ENCODE measurements at places on chromosomes 7 and 10.
A peak's percentile ranks its signal among the peaks of the same experiment; 100 is the strongest.

GRCh38 chr10:125692601-125693523 lies 9.9 kb upstream of the TEX36 start:
- DNase-seq, result no peak

DNA sequence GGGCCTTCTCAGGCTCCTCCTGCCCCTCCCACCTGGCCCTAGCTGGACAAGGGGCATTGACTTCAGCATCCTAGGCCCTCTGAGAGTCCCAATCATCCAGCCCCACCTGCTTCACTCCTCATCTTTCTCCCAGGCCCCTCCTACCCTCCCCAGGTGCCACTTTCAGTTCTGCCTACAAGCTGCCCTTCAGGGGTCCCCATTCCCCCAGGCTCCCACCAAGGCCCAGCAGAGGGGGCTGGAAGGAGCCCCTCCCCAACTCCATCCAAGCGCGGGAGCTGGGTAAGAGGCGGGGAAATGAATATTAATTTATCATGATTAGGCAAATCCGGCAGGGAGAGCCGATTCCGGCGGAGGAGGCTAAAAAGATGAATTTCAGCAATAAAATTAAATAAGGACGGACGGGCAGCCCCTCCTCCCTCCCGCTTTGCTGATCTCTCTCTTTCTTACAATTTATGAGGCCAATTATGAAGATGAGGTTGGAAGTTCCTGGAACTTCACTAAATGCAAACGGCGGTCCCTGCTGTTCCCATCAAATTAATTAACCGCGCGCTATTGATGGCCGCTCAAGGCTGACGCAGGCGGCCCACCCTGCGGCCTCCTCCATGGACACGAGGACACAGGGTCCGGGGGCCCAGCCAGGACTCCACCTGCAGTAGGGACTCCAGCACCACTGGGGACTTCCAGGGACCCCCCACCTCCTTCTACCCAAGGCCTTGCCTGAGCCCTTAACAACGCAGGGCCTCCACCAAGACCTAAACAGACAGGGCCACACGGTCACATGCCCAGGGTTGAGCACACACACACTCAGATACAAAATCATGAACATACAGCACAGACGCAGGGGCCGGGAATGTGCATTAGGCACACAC lies 13.9 kb downstream of the POLL start:
- DNase-seq, result no peak

- no peak for DNase-seq
Observed at GRCh38 chr7:115647712-115648111, 382.9 kb downstream of the TFEC start.

DNA sequence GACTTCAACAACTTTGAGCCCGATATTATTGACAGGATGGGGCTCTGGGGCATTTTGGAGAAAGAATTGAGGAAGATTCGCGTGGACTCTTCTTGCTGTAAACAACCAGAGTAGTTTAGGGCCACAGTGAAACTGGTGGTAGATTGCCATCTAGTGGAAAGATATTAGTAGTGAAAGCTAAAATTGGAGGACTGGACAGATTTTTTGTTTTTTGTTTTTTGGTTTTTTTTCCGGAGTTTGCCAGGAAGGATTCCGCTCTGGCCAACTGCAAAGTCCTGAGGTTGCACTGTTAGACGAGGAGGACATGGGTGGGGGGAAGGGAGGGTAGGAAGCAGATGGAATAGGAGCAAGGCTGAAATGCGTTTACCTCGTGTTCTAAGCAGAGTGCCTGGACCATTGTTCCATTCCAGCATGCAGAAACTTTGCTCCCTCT lies 11.7 kb downstream of the NOBOX start:
- peak; percentile 62 for DNase-seq

- DNase-seq, result no peak
Observed at GRCh38 chr10:55820071-55820470, 541.0 kb downstream of the ZWINT start.

- DNase-seq, result peak; percentile 85
Observed at GRCh38 chr7:87218796-87219544, 562 bp downstream of the TMEM243 start.

Data from NB4 (cell line).